ENCODE measurements at places on chromosomes 13 and 19.

GRCh38 chr19:30374539-30374864 is 2.3 kb downstream of the ZNF536 start:
- DNase-seq, result no peak

DNA sequence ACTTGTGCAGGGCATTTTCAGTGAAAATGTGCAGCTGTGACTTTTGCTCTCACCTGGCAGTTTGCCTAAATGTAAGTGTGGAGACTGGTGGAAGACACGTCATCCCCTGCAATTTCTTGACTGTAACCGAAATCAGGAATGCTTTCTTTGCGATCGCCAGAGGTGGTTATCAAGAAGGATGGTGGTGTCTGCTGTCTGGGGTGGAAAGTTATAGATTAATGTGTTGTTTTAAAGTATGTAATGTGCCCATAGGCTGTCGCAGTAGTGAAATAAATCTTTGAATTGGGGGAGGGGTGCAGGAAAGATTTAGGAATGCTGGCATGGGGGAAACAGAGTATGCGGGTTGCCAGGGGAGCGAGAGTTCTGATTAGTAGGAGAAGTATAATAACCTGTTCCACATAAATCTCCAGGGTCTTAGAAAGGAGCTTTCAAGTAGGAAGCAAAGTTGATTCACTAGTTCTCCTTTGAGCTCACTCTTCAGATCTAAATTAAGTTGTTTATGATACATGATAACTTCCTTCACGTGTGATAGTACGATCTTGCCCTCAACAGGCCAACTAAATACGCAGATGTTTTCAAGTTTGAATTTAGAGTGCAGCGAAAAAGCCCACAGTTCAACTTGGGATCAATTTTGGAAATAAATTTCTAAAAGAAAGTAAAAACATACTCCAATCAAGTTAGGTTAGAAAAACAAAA is 1520.0 kb upstream of the SLC10A2 start:
- no peak for DNase-seq

DNA sequence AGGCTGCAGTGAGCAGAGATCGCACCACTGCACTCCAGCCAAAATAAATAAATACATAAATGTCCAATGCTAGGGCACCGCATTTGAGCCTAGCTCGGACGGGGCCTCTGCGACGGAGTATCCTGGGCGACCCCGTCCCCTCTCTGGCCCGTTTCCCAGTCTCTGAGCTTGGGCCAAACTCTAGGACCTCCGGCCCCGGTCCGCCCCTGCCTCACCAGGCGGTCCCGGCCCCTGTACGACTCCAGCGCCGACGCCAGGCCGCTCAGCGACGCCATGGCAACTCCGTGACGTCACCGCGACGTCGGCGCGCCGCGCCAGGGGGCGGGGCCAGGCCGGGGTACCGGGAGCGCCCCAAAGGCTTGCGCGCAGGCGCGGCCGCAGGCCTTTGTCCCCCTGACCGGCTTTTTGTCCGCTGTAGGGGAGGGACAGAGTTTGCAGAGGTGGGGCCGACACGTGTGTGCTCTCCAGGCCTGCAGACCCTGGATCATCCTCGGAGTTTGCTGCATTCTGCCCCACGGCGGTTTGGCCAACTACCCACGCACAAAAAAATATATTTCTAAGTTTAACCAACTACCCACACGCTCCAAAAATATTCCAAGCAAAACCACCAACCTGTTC is at the start of gene PEX11G:
Gene PEX11G (minus strand): TSS at position 300 of the 618 bp plus-strand sequence. CDS start 25 bp downstream, at position 275.
- peak; percentile 93 for DNase-seq

GRCh38 chr13:33264620-33264978 is 21.0 kb downstream of the STARD13 start:
- no peak for DNase-seq

DNA sequence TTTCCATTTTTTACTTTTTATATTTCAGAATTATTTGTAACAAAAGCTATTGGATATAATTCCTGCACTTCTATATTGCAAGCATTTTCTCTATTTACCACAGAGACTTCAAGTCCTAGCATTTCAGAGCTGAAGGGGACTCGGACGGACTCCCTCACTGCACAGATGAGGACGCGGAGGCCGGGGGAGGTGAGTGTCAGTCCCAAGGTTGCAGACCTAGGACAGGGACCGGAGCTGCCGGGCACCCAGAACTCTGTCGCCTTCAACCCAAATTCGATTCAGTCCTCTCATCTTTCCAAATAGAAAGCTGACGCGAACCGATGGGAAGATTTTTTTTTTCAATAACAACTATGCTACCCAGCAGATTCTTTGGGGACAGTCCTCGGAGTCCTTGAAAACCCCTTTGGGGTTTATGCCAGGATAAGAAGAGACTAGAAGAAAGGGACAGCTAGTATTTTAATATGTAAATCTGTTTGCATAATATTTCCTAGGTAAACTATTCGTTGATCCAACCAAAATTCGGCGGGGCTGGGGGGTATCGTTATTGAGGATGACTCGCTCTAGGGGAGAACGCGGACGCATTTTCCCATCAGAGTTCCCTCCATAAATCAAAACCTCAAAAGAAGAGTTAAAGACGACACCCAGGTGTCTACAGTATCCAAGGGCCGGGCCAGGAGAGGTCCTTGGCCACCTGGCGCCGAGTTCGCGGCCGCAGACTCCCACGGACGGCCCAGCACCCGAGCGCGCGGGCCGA is 803 bp downstream of the FLT3 start:
- no peak for DNase-seq

- peak; percentile 23 for DNase-seq
Observed at GRCh38 chr19:23762884-23763711, 4.4 kb upstream of the ZNF681 start.

- DNase-seq, result no peak
Observed at GRCh38 chr13:97413694-97414093, 20.3 kb upstream of the RAP2A start.

DNA sequence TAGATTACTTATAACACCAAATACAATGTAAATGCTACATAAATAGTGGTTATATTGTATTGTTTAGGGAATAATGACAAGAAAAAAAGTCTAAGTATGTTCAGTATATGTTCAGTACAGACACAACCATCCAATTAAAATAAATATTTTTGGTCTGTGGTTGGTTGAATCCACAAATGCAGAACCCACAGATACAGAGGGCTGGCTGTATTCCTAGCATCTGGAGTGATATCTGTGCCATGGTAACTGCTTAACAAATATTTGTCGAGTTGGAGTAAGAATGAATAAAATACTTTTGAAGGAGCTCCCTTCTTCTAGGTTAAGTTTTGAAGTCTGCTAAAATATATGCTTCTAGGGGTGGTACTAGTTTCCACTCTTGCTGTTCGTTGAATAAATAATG is 241.0 kb downstream of the KLF5 start:
- DNase-seq, result no peak

- no peak for DNase-seq
Observed at GRCh38 chr13:64962404-64962803, 2267.7 kb downstream of the PCDH9 start.

GRCh38 chr19:4991996-4992698 is 23.2 kb downstream of the KDM4B start:
- DNase-seq, result no peak

DNA sequence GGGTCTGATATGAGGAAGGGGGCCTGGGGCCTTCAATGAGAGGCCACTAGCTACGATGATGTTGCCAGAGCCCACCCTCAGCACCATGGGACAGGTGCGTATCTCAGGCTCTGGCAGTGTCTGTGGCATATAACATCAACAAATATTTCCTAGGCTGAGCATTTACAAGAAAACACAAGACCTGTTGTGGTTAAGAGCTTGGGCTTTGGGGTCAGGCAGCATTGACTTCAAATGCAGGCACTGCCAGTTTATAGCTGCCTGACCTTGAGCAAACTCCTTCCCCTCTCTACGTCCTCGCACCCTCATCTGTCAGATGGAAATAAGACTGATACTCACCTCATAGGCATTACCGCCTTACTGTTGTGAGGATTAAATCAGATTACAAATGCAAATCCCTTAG is 156.0 kb downstream of the KATNAL1 start:
- DNase-seq, result no peak

GRCh38 chr13:103430368-103430767 is 364.2 kb upstream of the SLC10A2 start:
- DNase-seq, result no peak

- DNase-seq, result no peak
Observed at GRCh38 chr13:105642511-105642958, 892.9 kb downstream of the EFNB2 start.

GRCh38 chr19:41225238-41226052 is 6.4 kb downstream of the AXL start:
- DNase-seq, result peak; percentile 56

GRCh38 chr13:24557081-24557480 is 44.5 kb upstream of the PARP4 start:
- no peak for DNase-seq

DNA sequence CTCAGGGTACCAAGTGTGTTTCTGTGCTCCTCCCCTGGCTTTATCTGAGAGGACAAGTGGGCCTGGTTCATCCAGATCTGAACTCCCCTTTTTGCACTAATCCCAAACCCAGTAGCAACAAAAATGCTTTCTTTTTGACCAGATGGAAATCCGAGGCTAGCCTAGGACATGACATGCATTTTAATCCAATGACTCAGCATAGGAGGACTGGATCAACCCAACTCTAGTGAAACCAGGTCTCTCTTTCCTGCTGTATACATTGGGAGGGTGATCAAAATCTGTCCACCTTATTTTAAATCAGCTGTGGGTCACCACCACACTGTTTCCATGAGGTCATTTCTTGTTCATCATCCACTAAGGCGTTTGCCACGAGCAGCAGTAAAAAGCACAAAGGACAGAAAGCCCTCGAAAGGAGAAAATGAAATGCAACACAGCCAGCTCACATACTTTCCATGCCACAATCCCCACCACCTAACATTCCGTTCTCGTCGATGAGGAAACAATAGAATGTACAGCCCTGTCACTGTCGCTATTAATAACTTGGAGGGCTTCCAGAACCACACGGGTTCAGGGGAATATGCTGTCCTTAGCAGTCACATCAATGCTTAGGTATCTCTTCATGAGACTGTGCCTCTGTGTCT is 543.0 kb downstream of the IRS2 start:
- peak; percentile 7 for DNase-seq

GRCh38 chr13:97445522-97446187 is 11.7 kb downstream of the RAP2A start:
- DNase-seq, result no peak

DNA sequence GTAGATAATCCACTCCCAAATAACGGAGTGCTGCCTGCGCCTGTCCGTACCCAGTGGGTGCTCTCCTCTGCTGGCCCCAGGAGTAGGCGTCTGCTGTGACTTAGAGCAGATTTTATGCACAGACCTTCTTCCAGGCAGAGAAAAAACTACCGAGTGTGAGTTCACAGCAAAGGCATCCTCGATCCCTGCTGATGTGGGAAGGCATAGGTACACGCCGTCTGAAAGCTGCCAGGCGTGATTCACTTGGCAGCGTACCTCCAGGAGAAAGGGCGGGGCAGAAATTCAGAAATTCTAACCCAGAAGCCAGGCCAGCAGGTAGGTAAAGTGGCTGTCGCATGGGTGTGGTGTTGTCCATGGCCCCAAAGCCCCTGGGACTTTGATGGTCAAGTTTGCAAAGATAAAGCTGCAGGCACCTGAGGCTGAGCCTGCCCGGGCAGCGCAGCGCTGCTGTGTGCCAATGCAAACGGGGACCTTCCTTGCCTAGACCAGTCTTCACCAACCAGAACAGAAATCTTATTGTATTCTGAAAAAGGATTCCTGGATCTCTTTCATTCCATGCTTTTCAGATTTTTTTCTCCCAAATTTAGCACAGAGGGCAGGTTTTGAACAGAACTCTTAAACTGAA is 36.3 kb downstream of the COL4A2 start:
- DNase-seq, result no peak

- DNase-seq, result no peak
Observed at GRCh38 chr19:50897191-50897607, 14.0 kb downstream of the KLK4 start.

- no peak for DNase-seq
Observed at GRCh38 chr13:76992548-76993001, 694 bp downstream of the CLN5 start.

- no peak for DNase-seq
Observed at GRCh38 chr13:20828539-20829364, 55.0 kb upstream of the EEF1AKMT1 start.

DNA sequence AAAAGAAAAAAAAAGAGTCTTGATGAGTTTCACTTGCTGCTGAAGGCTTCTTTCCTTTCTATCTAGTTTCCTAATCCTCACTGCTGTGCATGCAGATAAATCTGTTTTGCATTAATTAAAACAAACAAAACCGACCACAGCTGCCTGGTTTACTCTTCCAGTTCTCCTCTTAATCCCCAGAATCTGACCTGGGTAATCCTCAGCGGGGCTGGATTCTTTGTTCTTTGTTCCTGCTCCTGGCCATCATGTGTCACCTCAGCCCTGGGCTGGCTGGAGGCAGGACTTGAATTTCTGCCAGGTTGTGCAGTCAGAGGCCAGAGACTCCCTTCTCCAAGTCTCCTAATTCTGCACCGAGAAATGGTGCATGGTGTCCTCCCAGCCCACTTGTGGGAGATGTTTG is 52.2 kb upstream of the CYP4F8 start:
- no peak for DNase-seq

GRCh38 chr13:99922631-99923404 is 48.7 kb downstream of the ZIC5 start:
- DNase-seq, result no peak

DNA sequence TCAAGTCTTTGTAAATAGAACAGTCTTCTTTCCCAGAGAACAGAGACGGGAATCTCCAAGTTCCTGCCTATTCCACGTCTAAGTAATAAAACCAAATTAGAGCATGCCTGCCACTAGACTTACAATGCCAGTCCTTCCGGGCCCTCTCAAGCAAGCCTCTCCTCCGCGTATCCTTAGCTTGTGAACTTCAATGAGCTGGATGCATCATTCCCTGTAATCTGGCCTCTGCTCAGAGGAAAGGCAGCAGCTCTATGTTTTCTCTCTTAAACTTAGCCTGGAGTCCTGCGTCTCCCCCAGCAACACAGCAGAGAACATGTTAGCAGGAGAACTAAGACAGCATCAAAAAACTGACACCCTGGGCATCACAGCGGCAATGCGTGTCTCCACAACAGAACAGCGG is 8.2 kb downstream of the NALCN start:
- no peak for DNase-seq

DNA sequence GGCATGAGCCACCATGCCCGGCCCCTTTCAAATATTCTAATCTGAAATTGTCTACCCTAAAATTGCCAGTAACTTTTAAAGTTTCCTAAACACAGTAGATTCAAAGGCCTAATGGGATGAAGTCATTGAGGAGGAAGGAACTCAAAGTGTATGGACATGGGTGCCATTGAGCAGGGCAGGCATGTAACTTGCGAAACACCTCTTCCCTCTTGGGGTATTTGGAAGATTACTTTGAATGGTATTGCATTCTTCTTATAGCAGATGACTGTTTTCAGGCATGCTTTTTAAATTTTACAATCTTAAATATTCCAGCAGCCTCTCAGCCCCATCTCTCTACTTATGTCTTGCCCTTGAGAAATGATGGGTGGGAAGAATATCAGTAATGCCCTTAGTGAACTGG is 21.0 kb downstream of the TM9SF2 start:
- no peak for DNase-seq

- no peak for DNase-seq
Observed at GRCh38 chr13:33728271-33729037, 89.5 kb upstream of the RFC3 start.

DNA sequence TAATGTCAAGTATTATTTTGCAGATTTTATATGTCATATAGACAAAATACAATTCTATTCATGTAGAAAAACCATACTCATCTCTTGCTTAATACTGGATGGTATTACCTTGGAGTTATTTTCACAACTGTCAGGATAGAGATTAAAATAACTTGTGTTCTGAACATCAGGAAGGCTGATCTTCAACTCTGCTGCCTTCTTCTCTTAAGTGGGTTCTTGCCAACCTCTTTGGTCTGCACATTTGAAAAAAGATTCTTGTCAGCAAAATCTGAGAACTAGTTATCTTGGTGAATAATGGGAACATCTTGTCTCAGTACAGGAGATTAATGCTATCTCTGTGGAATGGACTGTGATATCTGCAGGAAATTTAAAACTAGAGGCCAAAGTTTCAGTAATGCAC is 95.2 kb upstream of the FAM216B start:
- DNase-seq, result no peak

All from 8988T (cell line).